Stimulated activated CD4-positive, alpha-beta T cell treated with anti-CD3 and anti-CD28 coated beads, Interleukin-4, amount 100 ng/mL, for 24 hours (primary cell): ENCODE measurements at places on chromosomes 3 and 15.

- DNase-seq = peak; percentile 24
Observed at GRCh38 chr3:196431181-196432136, 768 bp downstream of the UBXN7 start.

- DNase-seq = no peak
Observed at GRCh38 chr3:72093992-72094334, 309.0 kb upstream of the PROK2 start.

DNA sequence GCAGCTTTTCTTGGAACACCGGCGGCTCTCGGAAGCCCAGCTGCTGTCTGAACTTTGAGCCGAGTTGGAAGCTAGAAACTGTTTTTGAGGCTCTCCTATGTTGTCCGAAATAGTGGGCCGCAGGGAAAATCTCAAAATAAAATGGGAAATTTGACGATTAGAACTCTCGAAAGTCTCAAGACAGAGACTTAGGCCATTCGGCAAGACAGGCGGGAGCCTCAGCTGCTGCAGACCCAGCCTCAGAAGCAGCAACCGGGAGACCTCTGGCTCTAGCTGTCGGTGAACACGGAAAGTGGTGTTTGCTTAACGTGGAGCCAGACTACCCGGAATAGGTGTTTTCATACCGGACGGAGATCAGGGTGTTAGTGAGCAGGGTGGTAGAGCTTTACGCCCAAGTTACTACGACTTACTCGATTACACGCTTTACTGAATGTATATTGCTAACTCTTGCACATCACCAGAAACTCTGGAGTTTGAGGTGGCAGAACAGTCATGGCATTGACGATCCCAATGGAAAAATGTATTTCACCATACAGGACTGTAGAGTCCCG lies 357 bp upstream of the MAN2C1 start:
- no peak for DNase-seq

- no peak for DNase-seq
Observed at GRCh38 chr3:141051443-141052200, 475 bp downstream of the SPSB4 start.

- DNase-seq = no peak
Observed at GRCh38 chr3:176579711-176580185, 617.5 kb downstream of the TBL1XR1 start.

DNA sequence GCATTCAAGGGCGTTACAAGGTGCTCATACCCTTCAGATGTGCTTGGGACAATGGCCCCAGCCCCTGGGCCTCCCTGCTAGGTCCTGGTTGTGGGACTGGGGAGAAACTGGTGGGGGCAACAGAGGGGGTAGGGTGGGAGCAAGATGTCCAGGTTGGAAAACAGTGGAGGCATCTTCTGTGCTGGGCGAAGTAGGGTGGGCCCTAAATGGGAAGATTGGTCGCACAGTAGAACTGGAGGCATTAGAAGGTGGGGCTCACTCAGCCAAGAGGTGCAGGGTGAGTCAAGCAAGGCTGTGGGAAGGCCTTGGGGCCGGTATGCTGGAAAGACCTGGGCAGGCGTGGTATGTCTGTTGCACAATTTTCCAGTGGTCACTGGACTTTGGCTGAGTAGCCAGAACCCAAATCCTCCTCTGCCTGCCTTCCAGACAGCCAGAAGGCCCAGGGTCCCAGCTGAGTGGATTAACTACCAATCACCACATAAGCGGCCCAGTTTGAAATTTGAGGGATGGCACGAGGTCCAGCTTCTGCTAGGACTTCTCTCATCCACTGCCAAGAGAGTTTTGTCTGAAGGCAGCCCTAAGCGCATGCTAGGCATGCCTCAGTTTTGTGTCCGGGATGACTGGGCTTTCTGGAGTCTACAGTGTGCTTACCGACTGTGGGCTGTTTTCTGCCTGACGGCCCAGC lies 74.5 kb downstream of the LSM3 start:
- no peak for DNase-seq

- DNase-seq = no peak
Observed at GRCh38 chr3:183871541-183871940, 13.1 kb downstream of the PARL start.
